Caco-2 (cell line): ENCODE measurements at places on chromosomes 1 and 21.

DNA sequence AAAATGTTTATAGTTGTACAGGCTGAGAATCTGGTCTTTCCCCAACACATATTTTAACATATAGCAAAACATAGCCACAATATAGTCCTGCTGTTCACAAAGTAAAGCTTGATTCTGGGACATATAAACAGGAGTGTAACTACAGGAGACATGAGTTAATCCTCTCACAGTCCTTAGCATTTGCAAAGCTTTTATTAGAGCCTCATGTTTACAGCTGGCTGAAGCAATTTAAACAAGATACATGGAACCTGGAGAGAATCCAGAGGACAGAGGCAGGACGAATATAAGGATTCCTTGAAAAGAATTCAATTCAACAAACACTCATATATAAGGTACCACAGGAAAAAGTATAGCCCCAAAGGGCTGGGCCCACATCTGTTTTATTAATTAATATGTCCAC, 163.4 kb downstream of the ADGRL4 start:
- DNase-seq, result no peak

- DNase-seq, result no peak
Measured at GRCh38 chr1:186536273-186536890, 75.5 kb upstream of the PDC start.

- DNase-seq, result peak; percentile 11
Measured at GRCh38 chr1:154219541-154219940, 1.2 kb upstream of the UBAP2L start.

- DNase-seq, result no peak
Measured at GRCh38 chr1:110230381-110231199, 20.5 kb downstream of the KCNC4 start.

DNA sequence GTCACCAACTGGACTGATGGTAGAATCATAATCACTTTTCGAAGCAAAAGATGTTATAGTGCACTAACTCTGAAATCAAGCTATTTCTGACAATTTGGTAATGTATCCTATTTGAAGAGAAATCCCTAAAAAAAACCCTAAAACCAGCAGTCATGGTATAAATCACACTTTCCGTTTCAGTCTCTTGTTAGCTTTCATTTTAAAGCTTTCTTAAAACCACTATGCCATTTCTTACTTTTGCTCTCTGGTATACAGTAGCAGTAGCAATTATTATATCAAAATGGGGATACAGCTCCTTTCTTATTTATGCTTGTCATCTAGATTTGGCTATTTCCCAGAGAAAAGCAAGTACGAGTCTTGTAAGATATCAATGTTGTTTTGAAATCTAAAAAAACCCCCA, 323.3 kb downstream of the KCTD3 start:
- DNase-seq, result no peak

DNA sequence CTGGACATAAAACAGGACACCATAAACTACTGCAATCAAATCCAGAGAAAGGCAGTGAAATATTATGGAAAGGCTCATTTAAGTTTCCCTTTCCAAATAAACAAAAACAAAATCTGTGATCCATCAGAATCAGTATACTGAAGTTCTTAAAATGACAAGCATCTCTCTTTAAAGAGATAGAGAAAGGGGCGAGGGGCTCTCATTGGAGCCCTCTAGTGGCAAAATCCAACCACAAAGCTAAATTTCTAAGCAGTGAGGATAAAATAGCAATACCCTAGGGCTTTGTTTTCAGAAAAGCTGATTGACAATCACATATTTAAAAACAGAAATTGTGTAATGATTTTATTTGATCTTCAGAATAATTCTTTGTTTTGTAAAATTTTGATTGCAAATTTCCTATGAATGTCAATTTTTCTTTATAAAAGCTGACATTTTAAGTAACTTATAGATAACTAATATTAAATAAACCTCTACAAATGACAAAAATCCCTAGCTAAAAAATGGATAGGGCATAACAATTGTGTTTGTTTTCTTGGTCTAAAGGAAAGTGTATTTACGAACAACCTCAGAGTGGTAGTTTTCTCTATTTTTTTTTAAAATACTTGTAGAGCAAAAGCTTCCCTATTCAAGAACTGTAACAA, 138.2 kb downstream of the COL24A1 start:
- DNase-seq, result peak; percentile 8

- DNase-seq, result no peak
Measured at GRCh38 chr1:107171333-107171732, 30.5 kb downstream of the NTNG1 start.

- DNase-seq, result no peak
Measured at GRCh38 chr1:239243006-239243405, 143.4 kb upstream of the CHRM3 start.

- DNase-seq, result no peak
Measured at GRCh38 chr1:71087713-71088112, 6.9 kb upstream of the ZRANB2 start.

DNA sequence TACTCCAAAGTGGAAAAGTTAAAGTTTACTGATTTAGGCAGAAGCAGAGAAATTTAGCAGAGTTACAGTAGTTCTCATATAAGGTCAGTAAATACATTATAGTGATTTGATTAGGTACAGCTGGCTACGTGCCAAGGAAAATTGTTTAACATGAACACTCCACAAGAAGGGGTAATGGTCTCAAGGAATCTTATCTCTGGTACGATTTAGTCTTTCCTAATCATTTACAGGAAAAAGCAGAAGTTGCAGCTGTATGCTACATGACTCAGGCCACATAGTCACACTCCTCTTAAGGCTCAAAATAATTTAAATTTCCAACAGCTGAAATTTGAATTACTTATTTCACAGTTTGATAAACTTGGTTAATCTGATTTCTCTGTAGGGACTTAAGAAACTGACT, 36.9 kb upstream of the OR2B11 start:
- DNase-seq, result no peak

- peak; percentile 41 for DNase-seq
Measured at GRCh38 chr1:206117151-206117948, at the start of gene AVPR1B. Gene AVPR1B, minus strand, starts transcription at chr1:206117388. Its CDS starts 498 bp downstream, at chr1:206116890.

DNA sequence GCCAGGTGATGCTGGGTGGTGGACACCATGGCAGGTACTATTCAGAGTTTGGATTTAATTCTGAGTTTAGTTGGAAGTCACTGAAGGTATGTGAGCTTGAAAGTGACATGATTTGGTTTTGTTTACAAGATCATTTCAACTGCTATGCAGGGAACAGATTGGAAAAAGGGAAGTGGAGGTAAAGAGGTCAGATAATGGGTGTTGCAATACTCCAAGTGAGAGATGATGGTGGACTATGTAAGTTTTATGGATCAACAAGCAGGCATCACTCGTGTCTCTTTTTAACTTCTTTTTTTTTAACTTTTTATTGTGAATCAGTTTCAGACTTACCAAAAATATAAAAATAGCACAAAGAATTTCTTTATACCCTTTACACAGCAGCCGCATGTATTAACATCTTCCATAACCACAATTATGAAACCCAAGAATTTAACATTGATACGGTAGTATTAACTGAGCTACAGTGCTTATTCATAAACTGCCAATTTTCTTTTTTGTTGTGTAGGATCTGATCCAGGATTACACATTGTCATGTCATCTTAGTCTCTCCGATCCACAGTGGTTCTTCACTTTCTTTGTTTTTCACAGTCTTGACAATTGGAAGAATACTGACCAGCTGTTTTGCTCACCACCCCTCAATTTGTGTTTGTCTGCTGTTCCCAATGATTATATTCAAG, 24.9 kb upstream of the NHLH2 start:
- no peak for DNase-seq

- DNase-seq, result no peak
Measured at GRCh38 chr1:182646739-182647138, 37.6 kb downstream of the RGS8 start.

- DNase-seq, result no peak
Measured at GRCh38 chr1:74286414-74286813, 51.2 kb downstream of the TNNI3K start.

DNA sequence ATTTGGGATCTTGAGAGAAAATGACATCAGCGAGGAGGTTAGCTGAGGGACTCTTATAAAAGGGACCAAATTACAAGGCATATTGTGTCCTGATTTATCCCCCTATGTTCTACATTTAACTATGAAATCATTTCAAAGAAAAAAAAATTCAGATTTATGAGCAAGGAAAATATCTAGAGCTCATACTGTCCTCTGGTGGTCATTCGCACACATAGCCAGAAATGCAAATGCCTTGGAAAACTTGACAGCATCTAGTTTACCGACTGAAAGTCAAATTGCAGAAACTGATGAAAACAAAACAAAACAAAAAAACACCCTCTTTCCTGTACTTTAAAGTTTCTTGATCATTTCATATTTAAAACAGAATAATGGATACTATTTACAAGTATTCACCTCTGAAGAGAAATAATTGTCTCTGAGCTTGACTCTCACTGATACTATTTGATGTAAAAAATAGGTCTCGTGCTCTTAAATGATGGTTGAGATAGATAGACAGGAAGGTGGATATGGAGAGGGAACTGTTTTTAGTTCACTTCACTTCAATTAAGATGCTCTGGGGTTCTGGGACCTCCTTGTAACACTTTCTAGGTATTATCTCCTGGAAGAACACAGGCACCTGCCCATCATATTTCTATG, 253.8 kb downstream of the PCP4 start:
- DNase-seq, result peak; percentile 14

DNA sequence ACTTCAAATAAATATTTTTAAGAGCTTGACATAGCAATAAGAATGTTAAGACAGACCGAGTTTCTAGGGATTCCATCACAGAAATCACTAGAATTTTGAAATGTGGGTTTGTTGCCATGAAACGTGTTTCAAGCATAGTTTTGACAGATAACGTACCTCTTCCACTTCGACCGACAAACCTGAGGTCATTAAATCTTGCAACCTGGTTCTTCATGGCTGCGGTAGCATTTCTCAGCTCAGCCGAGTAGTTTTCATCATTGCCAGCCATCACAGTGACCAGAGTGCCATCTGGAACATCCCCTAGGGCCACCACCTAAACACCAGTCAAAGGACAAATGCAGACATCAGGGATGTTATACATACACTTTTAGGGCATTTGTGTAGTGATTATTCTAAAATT, 168.7 kb downstream of the RUNX1 start:
- DNase-seq, result no peak

GRCh38 chr1:24949331-24949881, 19.3 kb upstream of the RUNX3 start:
- DNase-seq, result no peak

- DNase-seq, result peak; percentile 30
Measured at GRCh38 chr1:150259758-150260669, 2.4 kb downstream of the CA14 start.

DNA sequence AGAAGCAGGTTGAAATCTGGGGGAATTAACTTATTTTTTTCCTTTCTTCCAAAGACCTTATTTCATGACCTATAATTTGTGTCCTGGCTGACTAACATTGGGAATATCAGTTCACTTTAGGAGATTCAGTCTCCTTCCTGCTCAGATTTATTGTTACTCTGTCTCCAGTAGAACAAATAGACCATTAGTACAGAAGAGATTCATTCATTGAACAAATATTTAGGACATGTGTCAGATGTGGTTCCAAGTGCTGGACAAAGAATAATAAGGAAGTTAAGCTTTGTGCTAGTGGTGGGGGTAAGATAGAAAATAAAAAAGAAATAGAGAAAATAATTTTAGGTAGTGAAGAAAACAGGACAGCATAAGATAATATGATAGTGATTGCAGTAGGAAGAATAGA, 20.3 kb downstream of the ZMYM4 start:
- no peak for DNase-seq

- no peak for DNase-seq
Measured at GRCh38 chr1:100090471-100090870, 42.3 kb downstream of the SASS6 start.

GRCh38 chr1:218521414-218522169, 176.5 kb downstream of the TGFB2 start:
- peak; percentile 55 for DNase-seq

GRCh38 chr1:221633841-221634409, 108.0 kb downstream of the DUSP10 start:
- DNase-seq, result no peak
